ENCODE measurements at places on chromosomes 7 and 10. TPM values are rescaled to one million over a fixed set of nuclear protein-coding genes. Genes with fewer than 3 reads are reported as not detected.

The KIF20B gene
- 2.4 TPM for total RNA-seq

DNA sequence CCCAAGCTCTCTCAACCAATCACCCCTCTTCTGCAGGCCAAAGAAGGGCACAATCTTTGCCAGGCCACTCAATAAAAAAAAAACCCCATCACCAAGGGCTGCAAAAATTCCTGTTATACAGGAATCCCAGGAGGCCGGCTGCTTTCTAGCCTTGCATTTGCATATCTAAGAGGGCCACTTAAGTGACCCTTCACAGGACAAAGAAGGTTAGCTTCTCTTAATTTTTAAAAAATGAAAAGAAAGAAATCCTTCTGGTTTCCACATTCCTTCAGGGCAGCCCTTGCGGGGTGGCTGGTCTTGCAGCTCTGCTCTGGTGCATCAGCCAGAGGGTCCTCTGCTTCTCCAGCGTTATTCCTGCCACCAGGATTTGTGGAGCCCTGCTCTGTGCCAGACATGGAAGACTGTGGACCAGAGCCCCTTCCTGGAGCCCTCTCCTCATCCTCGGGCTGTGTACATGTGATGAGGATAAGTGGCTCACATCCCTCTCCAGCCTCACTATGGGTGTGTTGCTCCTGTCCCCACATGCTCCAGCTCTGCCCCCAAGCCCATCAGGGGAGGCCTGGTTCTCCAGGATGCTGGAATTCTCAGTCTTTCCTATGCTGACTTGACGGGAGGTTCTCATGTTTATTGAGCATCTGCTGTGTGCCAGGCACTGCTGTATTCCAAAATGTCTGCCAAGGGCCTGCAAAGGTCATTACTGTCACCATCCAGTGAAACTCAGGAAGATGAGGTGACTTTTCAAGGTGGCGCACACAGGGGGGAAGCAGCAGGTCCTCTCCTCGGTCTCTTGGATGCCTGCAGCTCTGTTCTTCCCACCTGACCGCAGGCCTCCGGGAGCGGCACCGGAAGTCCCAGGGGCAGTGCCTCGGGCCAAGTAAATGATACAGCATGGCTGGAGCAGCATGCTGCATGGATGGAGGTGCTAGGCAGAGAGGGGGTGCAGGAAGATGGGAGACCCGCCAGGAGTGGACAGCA is 67.7 kb downstream of the ARHGAP22 start:
- DNase-seq, result no peak

GRCh38 chr10:120426306-120426705 is 30.7 kb upstream of the PLPP4 start:
- no peak for DNase-seq

- no peak for DNase-seq
Measured at GRCh38 chr7:2180081-2180480, 52.7 kb downstream of the MAD1L1 start.

DNA sequence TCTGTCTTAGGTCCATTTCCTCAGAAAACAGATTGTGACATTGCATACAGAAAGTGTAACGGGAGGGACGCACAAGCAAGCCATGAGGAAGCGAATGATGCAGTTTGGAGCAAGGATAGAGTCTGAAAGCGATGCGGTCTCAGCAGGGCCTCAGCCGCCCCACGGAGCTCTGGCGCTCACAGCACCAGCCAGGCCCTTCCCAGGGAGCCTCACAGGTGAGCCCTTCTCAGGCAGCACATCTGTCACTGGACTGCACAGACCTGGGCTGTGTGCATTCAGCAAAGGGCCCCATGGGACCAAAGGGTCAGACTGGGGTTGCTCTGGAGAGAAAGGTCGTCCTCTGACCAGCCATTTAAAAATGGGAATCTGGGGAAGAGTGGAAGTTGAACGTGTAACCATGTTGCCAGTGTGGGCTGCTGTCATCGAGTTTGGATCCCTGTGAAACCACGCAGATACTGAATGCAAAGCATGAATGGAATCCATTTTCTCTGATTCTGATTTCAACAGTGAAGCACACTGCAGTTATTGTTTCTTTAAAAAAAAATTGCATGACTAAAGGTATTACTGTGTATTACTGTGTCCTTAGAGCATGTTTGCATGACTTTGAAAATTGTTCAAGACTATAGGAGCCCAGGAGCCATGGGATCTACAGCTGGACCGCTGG is 350.0 kb upstream of the AKR1E2 start:
- no peak for DNase-seq

Measured in left ventricle myocardium inferior (tissue), 1 donor.